ENCODE measurements at places on chromosomes 1 and 21.
A peak's percentile ranks its signal among the peaks of the same experiment; 100 is the strongest.

DNA sequence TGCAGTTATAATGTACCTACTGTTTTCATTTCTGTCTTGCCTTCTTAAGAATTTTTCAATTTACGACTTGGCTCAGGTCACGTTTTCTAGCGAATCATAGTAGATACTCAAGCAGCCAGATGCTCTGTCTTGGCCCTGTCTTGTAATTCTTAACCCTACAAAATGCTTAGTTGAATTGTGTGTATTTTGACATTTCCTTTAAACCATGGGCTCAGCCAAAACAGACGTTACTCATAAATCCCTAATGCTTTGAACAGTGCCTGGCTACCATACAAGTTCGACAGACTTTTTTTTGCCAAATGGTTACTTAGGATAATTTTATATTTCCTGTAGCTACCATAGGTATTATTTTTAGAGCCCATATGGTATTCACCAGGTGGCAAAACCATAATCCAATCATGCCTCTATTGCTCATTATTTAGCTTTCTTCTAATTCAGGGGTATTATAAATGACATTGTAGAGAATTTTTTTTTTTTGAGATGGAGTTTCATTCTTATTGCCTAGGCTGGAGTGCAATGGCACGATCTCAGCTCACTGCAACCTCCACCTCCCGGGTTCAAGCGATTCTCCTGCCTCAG lies 54.3 kb downstream of the KCNK1 start:
- DNase-seq: no peak

DNA sequence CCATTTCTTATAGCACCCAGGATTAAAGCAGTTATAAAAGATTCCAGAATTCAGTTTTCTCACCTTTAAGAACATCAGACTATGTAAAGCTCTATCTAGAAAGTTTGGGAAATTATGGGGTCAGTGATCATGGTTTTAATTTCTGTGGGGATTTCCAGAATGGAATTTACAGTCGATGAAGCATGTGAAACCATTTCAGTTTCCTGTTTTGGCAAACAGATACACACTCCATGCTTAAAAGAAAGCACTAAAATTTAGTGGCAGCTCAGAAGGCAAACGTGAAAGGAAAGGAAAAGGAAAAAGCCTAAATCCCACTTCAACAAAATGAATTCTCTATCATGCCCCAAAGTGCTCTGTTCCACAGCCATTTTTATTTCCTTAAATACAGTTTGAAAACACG lies 60.4 kb downstream of the FYB2 start:
- DNase-seq: no peak

DNA sequence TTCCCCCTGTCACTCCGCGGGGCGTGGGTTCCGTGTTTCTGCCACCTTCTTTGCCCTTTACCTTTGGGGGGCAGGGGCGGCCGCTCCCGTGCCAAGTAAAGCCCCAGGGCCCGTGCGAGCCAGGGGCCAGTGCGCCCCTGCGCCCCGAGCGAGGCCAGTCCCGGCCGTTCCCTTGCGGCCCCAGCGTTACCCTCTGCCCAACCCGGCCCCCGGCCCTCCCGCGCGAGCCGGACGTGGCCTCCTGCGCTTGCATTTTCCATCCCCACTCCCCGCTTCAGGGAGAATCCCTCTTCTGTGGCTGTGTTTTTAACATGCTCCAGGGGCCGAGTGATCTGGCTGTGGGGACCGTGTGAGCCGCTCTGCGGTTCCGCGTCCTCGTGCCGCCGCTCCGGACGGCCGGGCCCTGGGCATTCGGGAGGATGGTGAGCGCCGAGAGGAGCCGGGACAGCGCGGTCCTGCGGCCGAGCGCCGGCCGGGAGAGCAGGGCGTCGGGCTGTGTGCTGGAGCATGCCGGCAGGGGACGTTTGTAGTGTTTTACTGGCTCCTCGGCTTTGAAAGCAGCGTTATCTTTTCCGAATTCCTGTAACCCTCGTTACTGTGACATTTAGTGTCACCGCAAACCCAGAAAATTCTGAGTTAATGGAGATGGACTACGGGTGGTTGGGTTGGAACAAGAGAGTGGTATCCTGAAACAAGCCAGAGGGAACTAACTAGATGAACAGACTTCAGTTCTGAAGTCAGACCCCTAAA lies 1.0 kb downstream of the GALNT2 start:
- DNase-seq: no peak

- no peak for DNase-seq
These were observed 3.9 kb upstream of the ZSCAN20 start for GRCh38 chr1:33468531-33468930.

DNA sequence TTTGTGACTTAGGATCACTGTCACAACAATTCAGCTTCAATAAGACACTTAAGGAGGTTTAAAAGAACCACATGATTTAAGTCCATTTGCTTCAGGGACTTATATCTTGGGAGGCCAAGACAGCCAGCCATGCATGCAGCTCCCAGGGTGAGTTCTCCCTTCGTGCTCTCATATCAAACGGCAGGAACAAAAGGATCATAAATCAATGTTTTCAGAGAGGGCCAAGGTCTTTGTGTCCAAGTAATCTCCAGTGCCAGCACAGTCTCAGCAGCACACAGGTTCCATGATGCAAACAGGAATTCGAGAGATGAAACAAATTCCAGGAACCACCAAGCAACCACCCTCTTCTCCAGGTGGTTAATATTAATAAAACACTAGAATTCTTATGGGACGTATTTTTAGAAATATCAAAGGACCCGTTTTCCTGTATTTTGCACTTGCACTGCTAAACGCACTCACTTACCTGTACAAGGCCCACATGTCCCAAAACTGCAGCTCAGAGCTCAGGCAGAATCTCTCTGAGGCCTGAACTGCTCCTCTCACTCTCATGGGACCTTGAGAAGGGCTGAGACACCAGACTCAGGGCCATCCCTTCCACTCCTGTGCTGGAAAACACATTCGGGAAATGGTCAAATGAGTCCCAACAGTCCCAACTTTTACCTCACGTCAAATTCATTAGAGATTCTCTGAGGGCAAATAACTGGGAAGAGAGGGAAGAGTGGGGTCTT lies 100.0 kb upstream of the RAB4A start:
- DNase-seq: no peak

GRCh38 chr1:68459091-68459490 lies 9.3 kb upstream of the RPE65 start:
- no peak for DNase-seq

GRCh38 chr21:27793901-27794300 lies 827.0 kb upstream of the ADAMTS5 start:
- no peak for DNase-seq

- DNase-seq: no peak
These were observed 20.4 kb upstream of the VPS13D start for GRCh38 chr1:12209495-12209832.

- peak; percentile 34 for DNase-seq
These were observed 927 bp downstream of the WNT9A start for GRCh38 chr1:227946624-227947385.

- DNase-seq: no peak
These were observed 15.7 kb upstream of the FGR start for GRCh38 chr1:27650539-27651175.

DNA sequence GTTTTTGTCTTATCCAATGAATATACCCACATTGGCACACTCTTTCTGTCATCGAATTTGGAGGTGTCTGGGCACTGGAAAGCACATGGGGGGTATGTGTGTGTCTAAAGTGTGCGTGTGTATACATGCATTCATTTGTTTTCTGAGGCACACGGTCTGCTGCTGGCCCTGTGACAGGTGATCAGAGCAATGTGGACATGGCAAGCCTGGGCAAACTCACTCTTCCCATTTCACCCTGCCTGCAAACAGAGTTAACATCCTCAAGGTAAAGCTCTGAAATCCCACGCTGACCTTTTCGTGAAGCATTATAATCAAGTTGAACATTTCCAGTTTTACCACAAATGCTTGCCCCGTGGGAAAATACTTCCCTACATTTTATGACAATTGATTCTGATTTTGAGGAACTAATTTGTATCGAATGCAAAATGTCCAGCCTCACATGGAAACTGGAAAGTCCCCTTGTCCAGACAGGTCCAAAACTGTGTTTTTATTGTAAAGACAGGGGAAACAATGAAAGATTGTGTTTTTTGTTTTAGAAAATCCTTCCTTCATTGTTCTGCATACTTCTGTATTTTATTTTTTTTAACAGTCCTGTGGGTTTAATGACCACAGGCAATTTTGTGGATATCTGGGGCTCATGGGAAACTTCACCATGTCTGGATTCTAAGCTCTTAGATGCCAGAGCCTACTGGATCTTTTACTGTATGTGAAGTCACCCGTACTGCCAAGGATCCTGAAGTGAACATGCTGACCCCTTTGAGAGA lies 160.9 kb downstream of the PBX1 start:
- DNase-seq: no peak

DNA sequence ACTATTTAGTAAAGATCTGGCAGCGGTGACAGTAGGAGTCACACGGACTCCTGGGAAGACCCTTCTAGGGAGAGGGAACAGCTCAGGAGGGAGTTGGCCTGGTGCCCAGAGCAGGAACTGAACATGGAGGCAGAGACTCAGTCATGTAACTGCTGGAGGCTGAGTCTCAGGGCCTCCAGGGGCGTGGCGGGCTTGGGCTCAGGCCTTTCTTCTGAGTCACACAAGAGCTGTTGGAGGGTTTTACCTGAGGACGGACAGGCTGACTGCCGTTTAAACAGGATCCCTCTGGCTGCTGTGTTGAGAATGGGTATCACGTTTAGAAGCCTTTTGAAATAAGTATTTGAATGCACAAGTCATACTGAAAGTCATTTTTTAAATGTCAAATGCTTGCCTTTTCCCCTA lies 7.2 kb upstream of the ETS2 start:
- peak; percentile 22 for DNase-seq

DNA sequence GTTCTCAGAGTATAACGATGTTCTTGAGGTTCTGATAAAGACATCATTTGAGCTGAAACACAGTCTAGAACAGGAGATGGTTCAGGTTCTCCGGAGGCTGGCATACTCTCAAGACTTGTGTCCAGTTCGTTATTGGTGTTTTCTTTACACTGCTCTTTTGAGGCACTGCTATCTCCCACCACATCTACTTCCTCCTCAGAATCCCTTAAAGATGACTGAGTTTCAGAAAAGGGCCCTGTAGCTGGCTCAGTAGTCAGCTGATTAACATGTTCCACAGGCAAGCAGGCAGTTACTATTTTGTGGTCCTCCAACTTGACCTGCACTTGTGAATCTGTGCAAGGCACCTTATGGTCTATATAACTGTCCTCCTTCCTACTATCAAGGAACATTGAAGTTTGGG lies 50.2 kb downstream of the ZZZ3 start:
- DNase-seq: no peak

DNA sequence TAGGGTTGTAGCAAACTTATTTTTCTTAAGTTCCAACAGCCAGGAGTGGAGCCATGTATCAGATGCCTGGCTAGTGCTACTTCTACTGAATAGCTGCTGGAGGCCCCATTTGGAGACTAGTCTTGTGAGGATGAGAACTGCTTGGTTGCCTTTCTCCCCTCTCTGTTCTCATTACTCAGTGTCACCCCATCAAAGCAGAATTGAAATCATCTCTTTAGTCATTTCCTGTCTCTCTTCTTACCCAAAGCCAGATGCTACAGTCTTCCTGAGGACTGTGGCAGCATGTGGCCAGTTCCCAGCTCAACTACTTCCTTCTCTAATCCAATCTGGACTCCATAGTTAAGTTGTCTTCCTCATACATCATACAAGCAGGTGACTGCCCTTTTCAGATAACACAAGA lies 197.5 kb downstream of the BRINP2 start:
- no peak for DNase-seq

- no peak for DNase-seq
These were observed 1.3 kb upstream of the RCOR3 start for GRCh38 chr1:211257826-211258225.
